Activated T-helper 1 cell treated with anti-CD3 and anti-CD28 coated beads, Interleukin-12 subunit alpha, Interleukin-12 subunit beta, Interleukin-2, Interleukin-4 antibody, amounts not matched to agents 30 ng/mL and 10 ng/mL and 1 ng/mL, durations not matched to agents 14 hours and 24 hours and 36 hours (primary cell): ENCODE measurements at places on chromosomes 3 and 15. TPM values are rescaled to one million over a fixed set of nuclear protein-coding genes. Genes with fewer than 3 reads are reported as not detected.

The CFAP100 gene
- total RNA-seq, result not detected in 2 replicates

The ZBED2 gene
- total RNA-seq, result 812 and 827 TPM in 2 replicates

The FBXL22 gene
- total RNA-seq, result 0.83 and 0.88 TPM in 2 replicates

The MB21D2 gene
- total RNA-seq, result 17.0 and 18.0 TPM in 2 replicates

GRCh38 chr3:120095979-120096426 is 1.8 kb upstream of the GSK3B start:
- no peak for DNase-seq
- no peak overlapping the region for H3K27ac ChIP-seq
- H3K36me3 ChIP-seq, result peaks cover 16% of the 10 kb centered on the region
- H3K4me3 ChIP-seq, result no peak overlapping the region
- H3K27me3 ChIP-seq, result no peaks in the 10 kb centered on the region

GRCh38 chr3:18679238-18679637 is 254.1 kb upstream of the SATB1 start:
- peak overlapping the region; percentile 19 for H3K4me3 ChIP-seq
- peak overlapping the region; percentile 77 for H3K27ac ChIP-seq
- H3K27me3 ChIP-seq, result no peaks in the 10 kb centered on the region
- peaks cover 89% of the 10 kb centered on the region for H3K4me1 ChIP-seq
- H3K36me3 ChIP-seq, result peaks cover 29% of the 10 kb centered on the region

DNA sequence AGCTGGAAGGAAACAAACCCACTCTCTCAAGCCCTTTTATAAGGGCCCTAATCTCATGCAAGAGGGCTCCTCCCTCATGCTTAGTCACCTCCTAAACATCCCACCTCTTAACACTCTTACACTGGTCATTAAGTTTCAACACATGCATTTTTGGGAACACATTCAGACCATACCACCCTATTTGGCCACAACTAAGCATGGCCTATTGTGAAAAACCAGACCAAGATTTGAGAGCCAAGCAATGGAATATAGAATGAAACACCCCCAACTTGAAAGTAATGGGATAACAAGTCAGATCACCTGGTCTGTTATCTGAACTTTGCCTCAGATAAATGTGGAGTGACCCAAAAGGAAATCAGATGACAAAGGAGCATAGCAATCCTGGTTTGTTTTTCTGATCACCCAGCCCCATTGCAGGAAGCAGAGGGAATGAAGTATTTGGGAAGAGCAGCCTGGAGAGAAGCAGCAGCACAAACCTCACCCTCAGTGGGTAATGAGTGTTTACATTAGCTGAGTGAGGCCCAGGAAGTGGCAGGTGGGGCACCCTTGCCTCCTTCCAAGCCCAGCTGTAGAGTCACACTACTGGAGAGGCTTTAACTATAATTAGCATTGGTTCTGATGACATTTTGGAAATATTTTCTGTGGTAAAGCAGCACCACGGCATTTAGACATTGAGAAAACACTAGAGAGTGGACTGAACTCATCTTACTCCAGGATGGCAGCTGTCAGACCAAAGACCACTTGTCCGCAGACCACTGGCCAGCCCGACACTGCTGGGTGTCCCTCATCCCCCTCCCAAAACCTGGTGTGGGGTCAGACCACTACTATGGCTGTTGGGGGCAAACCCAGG is 48.8 kb upstream of the PRTG start:
- H3K4me3 ChIP-seq, result no peak overlapping the region
- DNase-seq, result no peak
- H3K36me3 ChIP-seq, result no peaks in the 10 kb centered on the region
- no peaks in the 10 kb centered on the region for H3K4me1 ChIP-seq
- H3K27me3 ChIP-seq, result peaks cover 4% of the 10 kb centered on the region
